GM19239 (cell line): ENCODE measurements at places on chromosomes 16 and 17.

GRCh38 chr17:81906476-81907218 is 4.6 kb downstream of the PCYT2 start:
- DNase-seq: no peak

DNA sequence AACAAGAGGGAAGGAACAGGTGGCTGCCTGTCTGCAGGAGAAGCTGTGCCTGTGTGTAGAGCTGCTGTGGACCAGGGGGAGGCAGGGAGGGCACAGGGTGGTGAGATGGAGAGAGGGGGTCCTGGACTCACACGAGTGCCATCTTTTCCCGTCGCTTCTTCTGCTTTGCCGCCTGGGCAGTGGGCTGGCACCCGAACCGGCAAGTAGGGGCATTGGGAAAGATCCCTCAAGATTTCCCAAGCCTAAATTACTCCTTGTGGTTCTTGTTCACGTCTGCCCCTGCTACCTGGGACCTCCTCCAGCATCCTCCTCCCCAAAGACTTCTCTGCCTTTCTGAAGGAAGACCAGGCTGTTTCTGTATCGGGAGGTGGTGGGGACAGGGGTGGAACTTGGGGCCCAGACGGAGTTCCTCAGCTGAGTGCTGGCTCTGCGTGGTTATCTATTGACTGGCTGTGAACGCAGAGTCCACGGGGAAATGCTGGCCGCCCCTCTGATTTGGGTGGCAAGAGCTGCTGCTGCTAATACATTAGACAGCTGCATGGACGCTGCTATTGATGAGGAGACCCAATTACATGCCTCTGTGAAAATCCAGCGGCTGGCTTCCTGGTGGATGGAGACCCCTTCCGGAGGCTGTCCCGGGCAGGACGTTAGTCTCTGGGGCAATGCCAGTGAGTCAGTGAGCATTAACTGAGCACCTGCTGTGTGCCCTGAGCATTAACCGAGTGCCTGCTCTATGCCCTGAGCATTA is 114.5 kb downstream of the OR1D5 start:
- DNase-seq: no peak

- no peak for DNase-seq
Measured at GRCh38 chr16:66832190-66832589, 1.4 kb upstream of the NAE1 start.

DNA sequence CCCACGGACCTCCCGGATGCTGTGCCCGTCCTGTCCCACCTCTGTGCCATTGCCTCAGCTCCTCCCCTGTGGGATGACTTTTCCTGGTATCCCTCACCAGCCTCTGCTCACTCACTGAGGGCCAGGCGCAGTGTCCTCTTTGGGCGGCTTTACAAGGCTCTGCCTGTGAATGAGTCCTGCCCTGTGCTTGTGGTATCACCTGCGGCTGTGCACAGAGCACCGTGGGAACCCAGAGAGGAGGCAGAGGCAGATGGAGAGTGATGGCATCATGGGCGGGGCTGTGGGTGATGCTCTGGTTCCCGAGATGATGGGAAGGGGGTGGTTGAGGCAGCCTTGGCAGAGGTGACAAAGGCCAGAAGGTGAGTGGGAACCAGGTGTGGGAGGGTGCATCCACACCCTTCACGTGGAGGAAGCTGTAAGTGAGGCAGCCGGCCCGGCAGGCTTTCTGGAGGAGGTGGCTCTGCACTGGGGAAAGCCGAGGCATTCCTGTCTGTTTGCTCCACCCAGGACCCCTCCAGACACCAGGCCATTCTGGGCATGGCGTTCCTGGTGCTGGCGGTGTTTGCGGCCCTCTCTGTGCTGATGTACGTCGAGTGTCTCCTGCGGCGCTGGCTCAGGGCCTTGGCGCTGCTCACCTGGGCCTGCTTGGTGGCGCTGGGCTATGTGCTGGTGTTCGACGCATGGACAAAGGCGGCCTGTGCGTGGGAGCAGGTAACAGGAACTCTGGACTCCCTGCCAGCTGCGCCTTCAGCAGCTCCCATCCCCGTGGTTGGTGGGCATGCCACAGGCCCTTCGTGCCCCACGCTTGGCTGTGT is 23.8 kb downstream of the ADCY7 start:
- no peak for DNase-seq

- DNase-seq: no peak
Measured at GRCh38 chr17:17258998-17259397, 22.0 kb upstream of the FLCN start.

DNA sequence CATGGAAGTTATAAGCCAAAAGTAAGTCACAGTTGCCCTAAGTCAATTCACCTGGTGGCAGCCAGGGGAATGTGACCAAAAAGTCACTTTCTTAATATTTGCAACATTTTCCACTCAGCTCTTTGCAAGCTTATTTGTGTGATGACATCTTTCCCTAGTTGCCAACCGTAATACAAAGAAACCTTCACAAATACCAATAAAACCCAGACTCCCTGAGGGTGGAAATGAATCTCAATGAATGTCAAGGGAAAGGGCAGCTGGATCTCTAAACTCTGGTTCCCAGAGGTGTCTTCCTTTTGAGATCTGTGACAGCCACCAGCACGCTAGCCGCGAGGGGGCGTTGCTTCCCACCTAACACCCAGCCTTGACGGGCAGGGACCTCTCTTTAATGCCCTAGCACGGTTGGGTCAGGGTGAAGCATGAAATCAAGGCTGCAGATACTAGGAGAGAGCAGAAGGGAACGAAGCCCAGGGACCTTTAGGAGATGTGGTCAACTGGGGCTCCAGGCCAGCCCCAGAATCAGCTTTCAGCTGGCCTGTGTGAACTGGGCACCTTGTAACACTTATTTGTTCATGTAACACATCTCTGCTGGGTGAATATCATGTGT is 82.2 kb downstream of the CMC2 start:
- DNase-seq: peak; percentile 51

DNA sequence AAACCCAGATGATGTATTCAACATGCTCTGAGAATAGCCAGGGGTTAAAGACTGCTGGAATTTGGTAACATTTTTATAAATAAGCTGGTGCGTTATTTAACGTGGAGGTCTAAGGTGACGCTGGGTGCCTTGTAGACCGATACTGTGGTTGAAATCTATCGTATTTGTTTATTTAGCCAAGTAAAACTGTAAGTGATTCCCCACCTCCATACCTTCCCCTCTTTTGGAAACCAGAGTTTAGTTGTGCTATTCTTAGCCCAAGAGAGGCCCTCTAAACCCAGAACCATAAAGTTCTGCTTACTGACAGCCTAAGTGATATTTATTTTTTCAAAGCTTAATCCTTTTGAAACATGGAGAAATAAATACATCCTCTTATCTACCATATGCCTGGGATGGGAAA is 744.5 kb downstream of the WWOX start:
- no peak for DNase-seq

GRCh38 chr16:86392436-86393152 is 117.7 kb upstream of the FOXF1 start:
- DNase-seq: no peak

DNA sequence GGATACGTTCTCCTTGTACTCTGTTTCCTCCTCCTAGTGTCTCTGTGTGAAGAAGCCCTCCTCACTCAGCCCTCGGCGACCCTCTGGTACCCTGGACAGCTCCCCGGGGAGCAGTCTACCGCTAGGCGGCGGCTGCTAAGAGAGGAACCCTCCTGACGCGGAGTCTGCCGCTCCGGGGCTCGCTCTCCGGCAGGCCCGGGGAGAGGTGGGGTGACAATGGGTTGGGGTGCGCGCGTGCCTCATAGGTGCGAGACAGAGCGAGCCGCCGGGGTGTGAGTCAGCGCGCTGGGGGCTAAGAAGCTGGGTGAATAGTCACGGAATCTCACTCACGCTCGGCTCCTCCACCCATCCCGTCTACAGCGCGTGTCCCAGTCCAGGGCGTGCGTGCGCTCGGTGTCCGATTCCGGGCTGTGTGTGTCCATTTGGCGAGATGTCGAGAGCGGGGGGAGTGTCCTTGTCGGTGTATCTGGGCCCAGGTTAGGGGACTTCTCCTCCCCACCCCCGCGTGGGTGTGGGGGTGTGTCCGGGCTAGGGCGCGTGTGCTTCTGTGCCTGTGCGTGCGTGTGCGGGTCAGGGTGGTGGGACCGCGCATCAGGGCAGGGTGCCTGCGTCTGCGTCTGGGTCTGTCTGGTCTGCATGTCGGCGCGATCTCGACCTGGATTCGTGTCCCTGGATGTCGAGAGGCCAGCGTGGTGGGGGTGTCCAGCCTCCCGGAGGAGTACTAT is 577 bp upstream of the HS3ST2 start:
- DNase-seq: peak; percentile 48

DNA sequence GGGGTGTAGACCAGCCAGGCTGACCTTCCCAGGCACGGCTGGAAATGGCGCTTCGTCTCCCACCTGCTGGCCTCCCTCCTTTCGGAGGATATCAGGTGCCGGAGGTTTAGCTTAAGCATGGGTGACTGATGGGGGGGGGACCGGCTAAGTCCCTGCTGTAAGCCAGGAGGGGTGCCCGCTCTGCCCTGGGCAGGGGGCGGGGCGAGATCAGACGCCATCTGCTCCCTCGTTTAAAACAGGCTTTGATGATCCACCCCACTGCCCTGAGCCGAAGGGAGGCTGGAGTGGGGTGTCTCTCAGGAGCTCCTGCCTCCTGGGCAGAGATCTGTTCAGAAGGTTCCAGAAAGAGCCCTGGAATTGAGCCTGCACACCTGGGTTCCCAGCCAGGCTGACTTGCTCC is 26.0 kb downstream of the C16orf74 start:
- DNase-seq: no peak

DNA sequence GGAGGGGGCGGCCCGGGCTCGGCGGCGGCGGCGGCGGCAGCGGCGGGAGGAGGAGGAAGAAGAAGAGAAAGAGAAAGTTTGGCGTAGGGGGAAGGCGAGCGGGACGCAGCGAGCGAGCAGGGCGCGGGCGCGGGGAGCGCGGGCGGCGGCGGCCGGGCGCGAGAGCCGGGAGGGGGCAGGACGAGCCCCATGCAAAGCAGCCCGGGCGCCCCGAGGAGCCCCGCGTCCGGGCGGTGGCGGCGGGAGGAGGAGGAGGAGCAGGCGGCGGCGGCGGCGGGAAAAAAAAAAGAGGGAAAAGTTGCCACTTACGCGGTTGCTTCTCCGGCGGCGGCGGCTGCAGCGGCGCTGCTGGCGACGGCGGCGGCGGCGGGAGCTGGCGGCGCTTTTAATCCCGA is 10.3 kb upstream of the ZFHX3 start:
- DNase-seq: peak; percentile 90

- DNase-seq: no peak
Measured at GRCh38 chr16:54504372-54504771, 217.8 kb upstream of the IRX3 start.

GRCh38 chr17:27647765-27648164 is 16.8 kb downstream of the LGALS9 start:
- no peak for DNase-seq

- no peak for DNase-seq
Measured at GRCh38 chr17:3968886-3969524, 4.8 kb upstream of the ATP2A3 start.

DNA sequence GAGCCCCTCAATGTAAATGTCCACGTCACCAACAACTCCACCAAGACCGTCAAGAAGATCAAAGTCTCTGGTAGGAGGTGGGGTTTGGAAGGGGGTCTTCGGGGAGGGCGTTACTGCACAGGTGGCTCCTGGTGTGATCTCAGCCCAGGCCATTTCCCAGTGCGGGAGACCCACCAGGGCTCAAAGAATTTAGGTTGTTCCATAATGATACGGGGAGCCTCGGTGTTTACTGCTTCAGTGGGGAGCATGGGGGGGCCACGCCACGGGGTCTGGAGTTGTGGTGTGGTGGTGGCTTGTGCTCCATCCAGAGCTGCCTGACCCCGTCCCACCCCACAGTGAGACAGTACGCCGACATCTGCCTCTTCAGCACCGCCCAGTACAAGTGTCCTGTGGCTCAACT is 7.8 kb downstream of the ARRB2 start:
- DNase-seq: no peak

- DNase-seq: peak; percentile 66
Measured at GRCh38 chr17:66301864-66302741, at the start of gene PRKCA. Gene PRKCA (plus strand): TSS chr17:66302613.

GRCh38 chr16:1258906-1259759 is 3.3 kb downstream of the TPSD1 start:
- no peak for DNase-seq

DNA sequence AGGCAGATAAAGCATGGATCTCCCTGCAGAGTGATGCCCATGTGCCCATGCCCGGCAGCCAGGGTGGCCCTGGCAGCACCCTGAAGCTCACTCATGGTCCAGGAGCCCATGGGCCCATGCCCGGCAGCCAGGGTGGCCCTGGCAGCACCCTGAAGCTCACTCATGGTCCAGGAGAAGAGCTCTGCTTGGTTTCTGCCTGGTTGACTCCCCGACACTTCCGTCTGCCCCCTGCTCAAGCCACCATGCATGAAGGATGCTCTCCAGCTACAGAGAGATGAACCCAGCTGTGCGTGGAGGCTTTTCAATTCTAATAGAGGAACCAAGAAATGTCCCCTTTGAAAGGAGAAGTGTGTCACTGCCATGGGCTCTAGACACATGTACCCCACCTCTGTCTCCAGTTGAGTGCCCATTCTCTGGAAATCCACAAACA is 8.7 kb downstream of the CCL17 start:
- peak; percentile 53 for DNase-seq

DNA sequence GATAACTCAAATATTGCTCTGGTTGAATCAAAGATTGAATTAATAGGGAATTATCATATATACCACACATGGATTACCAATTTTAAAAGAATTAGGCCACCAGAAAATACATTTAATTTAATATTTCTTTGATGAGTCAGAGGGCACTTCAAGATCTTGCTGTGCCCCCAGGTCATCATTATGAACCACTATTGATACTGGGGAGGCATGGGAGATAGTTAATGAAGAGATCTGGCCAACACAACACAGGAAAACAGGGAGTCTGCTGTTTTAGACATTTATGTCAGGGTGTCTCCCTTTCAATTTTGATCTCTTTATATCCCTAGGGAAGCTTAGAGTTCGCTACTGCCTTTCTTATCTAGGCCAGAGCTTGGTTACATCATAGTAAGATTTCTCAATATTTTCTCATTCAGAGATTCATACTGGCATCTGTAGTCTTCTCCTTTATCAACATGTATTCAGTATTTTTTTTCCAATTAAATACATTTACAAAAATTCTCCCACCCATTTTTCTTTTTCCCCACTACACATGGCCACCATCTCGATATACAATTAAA is 158.3 kb upstream of the ZFHX3 start:
- DNase-seq: no peak

DNA sequence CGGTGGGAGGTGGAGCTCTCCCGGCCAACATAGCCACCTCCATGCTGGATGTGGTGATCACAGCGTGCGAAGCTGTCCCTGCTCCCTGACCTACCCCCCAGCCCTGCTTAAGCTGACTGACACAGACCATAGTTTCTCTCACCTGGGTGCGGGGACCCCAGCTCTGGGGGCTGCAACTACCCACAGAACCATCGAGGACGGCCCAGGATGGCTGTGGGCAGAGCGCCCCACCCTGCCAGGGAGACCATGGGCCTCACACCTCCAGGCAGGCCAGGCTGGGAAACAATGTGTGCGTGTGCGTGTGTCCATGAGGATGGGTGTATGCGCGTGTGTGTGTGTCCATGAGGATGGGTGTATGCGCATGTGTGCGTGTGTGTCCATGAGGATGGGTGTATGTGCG is 20.4 kb downstream of the BAHCC1 start:
- no peak for DNase-seq

DNA sequence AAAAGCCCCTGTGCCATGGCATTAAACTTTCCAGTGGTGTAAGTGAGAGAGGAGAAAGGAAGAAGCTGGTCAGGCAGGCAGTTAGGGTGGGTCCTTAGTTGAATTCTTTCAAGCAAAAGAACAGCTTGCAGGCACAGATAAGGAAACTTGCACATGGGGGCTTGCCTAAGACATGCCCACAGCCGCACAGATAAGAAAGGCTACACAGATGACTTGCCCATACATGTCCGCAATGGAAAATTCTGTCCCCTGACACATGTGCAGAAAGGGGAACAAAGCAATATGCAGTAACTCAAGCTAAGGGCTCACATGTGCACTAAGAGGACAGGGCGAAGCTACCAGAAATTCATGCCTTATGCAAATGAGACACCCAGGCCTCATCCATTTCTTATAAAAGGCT is 69.9 kb downstream of the GSG1L start:
- no peak for DNase-seq
